Caki2 (cell line): ENCODE measurements at places on chromosomes 6 and 20. TPM values are rescaled to one million over a fixed set of nuclear protein-coding genes. Genes with fewer than 3 reads are reported as not detected.

DNA sequence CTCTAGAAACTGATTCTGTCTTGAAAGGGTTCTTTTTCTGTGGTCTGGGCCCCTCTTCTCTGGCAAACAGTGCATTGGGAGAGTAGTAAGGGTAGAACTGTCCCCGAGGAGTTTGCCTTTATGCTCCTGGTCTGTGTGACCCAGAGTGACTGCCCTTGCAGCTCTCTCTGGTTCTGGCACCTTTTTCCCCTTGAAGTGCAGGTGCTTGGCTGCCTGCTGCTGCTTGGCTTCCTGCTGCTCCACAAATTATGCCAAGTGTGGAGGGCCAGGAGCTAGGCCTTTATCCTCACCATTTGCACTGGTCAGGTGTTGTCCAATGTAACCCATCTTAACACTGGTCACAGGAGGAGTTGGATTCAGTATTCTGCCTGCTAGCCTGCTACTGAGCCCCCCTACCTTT lies 11.2 kb downstream of the KIZ start:
- DNase-seq, result no peak

GRCh38 chr6:169190144-169190584 lies 63.5 kb downstream of the THBS2 start:
- DNase-seq, result no peak

DNA sequence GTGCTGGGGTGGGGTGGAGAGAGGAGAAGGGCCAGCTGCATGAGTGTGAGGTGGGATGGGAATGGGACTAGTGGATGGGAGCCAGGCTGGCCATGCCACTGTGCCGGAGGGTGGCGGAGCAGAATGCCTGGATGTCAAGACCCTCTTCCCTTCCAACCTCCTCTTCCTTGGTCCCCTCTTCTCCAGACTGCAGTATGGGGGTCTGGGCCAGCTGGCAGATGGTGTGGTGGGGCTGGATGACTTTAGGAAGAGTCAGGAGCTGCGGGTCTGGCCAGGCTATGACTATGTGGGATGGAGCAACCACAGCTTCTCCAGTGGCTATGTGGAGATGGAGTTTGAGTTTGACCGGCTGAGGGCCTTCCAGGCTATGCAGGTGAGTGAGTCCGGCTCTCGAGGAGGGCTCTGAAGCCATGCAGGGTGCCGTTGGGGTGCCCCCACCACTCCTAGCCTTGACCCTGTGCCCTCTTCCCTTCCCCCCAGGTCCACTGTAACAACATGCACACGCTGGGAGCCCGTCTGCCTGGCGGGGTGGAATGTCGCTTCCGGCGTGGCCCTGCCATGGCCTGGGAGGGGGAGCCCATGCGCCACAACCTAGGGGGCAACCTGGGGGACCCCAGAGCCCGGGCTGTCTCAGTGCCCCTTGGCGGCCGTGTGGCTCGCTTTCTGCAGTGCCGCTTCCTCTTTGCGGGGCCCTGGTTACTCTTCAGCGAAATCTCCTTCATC lies 7.7 kb downstream of the DDR1 start:
- DNase-seq, result no peak

- DNase-seq, result peak; percentile 59
Measured at GRCh38 chr6:108736832-108737231, 111.4 kb upstream of the ARMC2 start.

DNA sequence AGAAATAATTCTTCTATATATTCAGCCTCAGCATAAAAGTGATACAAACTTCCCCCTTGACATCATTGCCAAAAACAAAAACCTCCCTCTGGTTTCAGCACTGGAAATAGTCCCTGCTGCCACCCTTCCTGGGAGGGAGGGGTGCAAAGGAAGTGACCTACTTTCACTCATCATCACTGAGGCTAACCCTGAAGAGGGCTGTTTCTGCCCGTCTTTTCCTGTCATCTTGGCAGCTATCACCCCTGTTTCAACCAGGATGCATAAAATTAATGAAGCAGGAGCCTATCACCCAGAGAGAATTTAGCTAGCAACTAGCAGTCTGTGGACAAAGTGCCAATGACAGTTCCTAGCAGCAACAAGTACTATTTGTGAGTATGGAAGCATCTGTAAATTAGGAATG lies 397.8 kb downstream of the LAMA2 start:
- DNase-seq, result peak; percentile 13

GRCh38 chr6:124780623-124781022 lies 181.6 kb upstream of the RNF217 start:
- peak; percentile 66 for DNase-seq

DNA sequence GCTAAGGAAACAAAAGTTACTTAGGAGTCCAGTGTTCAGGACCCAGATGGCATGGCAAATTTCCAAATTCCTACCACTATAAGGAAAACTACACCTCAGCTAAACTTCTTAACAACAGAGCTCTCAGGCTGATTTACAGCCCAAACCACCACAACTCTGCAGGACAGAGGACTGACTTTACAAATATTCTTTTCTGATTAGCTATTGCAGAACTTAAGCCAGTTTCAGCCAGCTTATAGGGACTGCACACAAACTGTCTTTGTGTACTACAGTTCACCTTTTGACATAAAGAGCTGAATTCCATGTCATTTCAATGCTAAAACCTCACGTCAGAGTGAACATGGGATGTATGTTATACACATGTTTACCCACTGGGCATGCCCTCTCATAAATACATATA lies 305.4 kb downstream of the KHDRBS2 start:
- DNase-seq, result no peak

DNA sequence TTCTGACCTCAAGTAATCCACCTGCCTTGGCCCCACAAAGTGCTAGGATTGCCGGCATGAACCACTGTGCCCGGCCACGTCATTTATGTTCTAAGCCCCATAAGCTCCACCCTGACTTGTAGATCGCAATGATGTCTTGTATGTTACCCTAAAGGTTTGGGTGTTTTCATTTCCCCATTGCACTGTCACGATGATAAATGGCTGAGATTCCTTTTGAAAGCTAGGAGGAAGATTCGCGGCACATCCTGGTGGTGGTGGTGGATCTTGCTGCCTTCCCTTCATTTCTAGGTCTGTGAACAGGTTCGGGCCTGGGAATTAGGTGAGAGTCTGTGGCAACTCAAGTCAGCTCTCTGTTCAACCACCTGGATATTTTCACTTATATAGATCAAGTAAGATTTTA lies 28.3 kb downstream of the MUC22 start:
- DNase-seq, result no peak

Gene CALHM5
- 3.0 and 3.2 TPM in 2 replicates for total RNA-seq

Gene ENPP3
- total RNA-seq, result 0.17 and 0.29 TPM in 2 replicates

Gene UST
- total RNA-seq, result 0.37 and 0.61 TPM in 2 replicates

DNA sequence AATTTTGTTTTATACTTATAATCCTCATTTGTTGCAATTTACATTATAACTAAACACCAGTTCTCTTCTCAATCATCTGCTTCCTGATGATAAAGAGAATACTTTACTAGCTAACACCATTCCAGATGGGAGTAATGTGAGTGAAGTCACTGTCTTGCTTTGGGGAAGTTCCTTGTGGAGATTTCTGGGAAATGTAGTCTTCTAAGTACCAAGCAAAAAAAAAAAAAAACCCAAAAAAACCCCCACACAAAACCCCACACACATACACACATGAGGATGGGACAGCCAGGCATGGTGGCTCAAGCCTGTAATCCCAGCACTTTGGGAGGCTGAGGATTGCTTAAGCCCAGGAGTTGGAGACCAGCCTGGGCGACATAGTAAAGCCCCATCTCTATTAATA lies 2.2 kb upstream of the SNPH start:
- no peak for DNase-seq

DNA sequence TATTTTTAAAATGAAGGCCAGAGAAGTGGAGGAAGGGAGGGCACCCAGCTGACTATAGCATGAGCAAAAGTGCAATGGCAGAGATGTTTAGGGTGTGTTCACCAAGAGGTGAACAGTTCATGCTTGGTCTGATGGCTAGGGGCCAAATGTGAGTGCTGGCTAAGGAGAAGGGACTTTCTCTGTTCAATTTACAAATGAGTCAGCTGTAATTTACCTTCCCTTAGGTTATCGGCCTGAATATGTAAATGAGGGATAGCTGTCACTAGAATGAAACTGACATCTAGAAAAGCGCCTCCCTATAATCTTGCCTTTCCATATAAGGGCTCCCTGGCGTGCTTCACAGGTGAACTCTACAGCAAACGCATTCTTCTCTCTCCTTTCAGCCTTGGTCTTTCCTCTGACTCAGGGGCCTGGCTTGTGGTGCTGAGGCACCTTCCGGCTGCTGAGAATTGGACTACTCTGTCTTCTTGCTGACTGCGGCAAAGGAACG lies 114.7 kb upstream of the BACH2 start:
- DNase-seq, result peak; percentile 87

- no peak for DNase-seq
Measured at GRCh38 chr6:136823128-136823660, 802 bp downstream of the PEX7 start.

DNA sequence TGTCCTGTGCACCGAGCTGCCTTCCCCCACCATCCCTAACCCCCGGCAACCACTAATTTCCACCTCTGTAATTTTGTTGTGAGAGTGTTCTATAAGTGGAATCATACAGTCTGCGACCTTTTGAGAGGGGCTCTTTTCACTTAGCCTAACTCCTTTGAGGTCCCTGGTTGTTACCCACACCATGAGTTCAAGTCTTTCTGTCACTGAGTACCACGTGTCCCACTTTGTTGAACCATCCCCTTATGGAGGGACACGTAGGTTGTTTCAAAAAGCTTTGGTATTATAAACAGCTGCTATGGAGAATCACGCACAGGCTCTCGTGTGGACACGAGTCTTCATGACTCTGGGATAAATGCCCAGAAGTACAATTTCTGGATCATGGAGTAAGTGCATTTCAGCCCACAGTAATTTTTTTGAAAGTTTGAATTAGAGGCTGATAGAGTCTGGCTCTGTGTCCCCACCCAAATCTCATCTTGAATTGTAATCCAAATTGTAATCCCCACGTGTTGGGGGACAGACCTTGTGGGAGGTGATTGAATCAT lies 9.5 kb downstream of the FAM209B start:
- DNase-seq, result no peak

Gene PRSS16
- 10.7 and 14.3 TPM in 2 replicates for total RNA-seq

Gene PTCHD4
- 13.5 and 16.2 TPM in 2 replicates for total RNA-seq

DNA sequence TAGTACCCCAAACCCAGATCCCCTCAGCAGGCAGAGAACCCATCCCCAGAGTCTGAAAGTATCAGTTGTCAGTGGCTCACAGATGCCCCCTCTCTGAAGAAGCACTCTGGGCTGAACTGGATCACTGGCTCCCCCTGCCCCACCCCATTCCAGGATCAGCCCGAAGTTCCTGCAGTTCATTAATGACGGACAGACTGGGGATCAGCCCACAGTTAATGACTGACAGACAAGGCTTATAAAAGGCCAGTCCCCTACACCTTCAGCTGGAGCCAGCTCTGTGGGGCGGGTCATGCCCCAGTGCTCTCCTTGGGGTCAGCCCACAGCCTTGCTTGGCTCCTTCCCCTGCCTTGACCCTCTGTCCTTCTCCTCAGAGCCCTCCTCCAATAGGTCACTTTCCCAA lies 21.7 kb downstream of the KIAA1755 start:
- DNase-seq, result no peak

DNA sequence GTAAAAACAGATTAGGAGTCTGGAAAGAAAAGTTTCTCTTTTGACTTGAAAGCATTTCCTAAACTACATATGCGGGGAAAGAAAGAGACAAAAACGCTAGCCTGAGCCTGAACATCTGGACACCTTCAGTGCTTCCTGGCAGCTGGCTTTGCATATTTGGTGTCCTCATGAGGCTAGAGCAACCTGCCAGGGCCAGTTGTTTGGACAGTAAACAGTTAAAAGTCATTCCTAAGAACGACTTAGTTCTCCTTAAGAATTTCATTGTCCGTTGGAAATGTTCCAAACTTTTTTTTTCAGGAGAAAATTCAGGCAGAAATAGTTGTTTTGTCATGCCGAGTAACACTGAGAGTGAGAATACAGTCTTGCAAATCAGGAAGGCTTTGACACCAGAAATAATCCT lies 199.8 kb downstream of the SMOC2 start:
- peak; percentile 32 for DNase-seq

Gene CDH26
- 0.44 and 0.55 TPM in 2 replicates for total RNA-seq

DNA sequence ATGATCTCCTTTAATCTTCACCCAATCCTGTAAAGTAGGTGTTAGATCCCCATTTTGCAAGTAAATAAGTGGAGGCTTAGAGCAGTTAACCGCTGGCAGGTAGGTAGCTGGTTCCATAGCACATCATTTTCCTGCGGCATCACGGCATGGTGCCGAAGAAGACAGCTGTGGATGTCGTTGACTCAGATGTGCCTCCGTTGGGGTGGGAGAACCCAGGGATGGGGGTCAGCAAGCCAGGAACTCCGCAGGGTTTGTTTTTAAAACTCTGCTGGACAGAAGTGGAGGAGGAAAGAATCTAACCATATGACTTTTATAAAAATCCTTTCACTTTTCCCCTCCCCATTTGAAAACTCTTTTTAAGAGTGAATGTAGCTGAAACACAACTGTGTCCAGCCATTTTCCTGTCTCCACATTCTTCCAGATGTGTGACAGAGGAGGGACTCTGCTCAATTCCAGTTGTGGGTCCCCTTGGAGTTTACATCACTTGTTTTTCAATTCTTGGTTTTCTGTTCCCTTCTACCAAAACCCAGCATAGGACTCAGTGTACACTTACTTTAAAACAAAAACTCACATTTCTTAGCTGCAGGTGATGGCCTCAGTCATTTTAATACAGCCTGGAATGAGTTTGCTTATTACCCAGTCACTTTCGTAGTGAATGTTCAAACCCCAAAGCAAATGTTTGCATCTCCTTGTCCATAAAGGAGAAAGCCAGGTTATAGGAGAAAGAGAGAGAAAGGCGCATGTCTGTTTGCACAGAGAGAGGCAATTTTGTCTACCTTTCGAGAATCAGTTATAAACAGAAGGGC lies 27.6 kb upstream of the PI16 start:
- no peak for DNase-seq

Gene IMPG1
- not detected in 2 replicates for total RNA-seq

DNA sequence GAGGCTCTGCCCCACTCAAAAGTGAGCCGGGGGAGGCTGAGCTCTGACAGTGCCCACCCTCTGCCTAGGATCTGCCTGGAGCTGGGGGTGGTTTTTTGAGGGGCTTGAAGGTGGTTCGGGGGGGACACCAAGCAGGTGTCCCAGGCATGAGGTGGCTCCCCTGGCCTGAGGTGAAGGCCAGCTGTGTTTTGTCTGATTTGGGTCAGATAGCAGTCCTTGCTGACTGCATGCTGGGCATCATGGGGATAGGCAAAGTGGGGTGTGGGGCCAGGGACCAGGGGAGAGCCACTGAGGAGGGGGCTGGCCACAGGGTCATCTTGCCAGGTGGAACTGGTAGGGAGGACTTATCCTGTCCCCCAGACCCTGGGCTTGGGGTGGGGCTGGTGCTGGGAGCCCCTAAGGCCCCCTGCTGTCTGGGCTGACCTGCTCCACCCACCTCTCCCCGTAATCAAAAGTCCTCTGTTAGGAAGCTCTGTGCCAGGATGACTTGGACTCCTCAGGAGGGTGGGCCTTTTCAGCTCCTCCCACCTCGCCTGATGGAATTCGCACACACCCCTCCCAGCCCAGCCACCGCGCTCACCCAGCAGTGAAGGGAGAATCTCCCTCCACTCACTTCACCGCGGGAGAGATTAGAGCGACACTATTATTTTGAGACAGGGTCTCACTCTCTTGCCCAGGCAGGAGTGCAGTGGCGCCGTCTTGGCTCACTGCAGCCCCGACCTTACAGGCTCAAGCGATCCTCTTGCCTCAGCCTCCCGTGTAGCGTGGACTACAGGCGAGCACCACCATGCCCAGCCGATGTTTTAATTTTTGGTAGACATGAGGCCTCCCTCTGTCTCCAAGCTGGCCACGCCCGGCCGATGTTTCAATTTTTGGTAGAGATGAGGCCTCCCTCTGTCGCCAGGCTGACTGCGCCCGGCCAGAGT lies 1.5 kb upstream of the COL9A3 start:
- no peak for DNase-seq
